ENCODE measurements at places on chromosomes 4 and X.

GRCh38 chr4:96681218-96681617 is 841.3 kb downstream of the PDHA2 start:
- no peak for DNase-seq

DNA sequence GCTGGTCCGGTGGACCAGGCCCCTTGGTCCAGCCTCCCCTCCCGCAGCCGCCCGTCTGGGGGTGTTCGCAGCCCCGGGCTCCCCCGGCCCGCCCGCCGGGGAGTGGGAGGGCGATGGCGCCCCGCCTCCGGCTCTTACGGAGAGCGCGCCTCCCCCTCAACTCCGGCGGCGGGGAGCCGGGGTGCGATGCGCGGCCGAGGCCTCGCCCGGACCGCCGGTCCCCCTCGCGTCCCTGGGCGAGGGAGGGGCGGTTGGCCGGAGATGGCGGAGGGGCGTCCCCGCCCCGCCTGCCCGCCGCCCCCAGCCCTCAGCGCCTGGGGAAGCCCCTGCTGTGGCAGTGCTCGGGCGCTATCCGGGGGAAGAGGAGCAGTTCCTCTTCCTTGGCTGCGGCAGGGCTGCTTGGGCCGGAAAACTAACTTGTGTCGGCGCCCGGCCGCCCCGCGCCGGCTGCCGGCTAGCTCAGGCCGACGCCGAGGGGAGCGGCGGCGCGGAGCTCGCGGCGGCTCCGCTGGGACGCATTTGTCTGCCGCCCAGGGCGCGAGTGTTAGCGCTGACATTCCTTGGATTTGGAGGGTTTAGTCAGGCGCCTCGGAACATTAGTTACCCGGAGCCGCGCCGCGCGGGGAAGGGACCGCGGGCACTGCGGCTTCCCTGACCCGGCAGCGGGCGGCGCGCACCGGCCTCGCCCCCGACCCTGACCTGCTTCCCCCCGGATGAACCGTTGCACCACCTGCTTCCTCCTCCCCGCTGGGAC is 994 bp downstream of the GALNT7 start:
- peak; percentile 91 for DNase-seq

GRCh38 chr4:112702892-112703291 is 65.9 kb downstream of the LARP7 start:
- no peak for DNase-seq

DNA sequence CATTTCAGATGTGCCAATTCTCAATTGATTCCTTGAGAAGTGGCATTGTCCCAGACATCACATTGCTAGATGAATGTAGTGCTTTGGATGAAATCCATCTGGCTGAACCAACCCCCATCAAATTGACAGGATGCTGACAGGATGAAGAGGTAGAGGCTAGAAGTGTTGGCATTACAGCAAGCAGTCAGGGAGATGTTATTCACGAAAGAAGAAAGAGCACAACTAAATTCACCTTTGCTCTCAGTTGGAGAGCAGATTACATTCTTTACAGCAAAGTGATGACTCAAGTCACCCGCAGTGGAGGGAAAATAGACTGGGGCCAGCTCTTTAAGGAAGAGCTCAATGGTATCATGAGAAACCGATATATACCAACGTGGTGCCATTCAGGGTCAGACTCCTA is 259.6 kb downstream of the C4orf33 start:
- DNase-seq = no peak

DNA sequence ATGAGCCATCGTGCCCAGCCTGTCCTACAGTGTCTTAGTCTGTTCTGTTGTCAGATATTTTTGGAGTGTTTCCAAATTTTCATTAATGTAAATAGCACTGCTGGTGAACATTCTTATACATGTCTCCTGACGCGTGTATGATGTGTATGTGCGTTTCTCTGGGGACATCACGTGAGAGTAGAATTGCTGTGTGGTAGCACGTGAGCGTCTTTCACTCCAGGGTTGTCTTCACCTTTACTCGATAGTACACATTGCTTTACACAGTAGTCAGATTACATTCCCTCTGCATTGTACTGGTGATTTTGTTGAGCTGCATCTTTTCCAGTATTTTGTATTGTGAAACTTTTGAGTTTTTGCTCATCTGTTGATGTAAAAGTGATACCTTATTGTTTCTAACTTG is 60.0 kb downstream of the ARHGAP10 start:
- no peak for DNase-seq

DNA sequence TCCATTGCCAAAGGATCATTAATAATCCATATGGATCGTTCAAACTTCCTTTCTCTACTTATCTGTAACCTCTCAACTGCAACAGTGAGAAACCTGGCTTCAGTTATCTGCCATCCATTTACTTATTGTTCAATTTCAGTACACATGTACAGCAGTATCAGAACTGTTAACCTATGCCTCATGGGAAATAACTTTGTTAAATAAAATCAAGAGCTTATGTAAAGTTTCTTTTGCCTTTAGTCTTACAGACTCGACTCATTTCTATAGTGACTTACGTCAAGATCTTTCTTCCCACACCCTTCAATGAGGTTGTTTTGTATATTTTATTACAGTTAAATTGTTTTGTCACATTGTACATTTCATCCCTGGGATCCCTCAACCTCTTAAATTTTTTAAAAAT is 11.4 kb downstream of the UBQLN2 start:
- DNase-seq = no peak

DNA sequence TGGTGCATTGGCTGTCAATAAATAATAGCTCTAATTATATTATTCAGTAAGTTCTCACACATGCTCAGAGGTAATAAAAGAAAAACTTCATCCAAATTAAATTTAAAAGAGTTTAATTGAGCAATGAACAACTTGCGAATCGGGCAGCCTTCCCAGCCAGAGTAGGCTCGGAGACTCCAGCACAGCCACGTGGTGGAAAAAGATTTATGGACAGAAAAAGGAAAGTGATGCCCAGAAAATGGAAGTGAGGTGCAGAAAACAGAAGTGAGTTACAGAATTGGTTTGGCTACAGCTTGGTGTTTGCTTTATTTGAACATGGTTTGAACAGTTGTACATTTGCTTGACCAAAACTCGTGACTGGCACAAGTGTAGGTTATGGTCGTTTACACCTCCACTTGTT is 13.6 kb upstream of the BOD1L1 start:
- no peak for DNase-seq

DNA sequence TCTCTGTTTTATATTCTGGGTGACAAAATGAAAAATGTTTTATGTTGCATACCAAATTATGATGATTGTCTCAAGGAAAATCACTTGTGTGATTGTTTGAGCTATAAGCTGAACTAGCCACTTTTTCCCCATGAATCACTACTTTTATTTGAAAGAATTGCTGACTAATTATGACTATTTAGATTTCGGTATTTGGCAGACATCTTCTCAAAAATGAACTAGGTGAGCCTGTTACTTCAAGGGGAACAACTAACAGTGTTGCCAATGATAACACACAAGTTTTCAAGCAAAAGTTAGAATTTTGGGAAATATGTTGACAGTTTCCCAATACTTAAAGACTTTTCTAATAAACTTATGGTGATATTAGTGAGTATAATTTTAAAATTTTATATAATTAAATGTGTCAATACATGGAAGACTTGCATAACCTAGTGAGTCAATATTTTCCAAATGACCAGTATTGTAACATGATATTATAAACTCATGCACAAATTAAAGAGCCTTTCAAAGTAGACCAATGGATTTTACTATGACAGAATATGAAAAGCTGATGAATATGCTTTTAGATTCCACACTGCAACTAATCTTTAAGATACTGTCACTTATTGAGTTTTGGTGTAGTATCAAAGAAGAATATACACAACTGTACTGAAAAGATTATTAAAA is 187.7 kb upstream of the GATB start:
- DNase-seq = no peak

GRCh38 chr4:106038012-106038411 is 142.7 kb downstream of the NPNT start:
- no peak for DNase-seq

GRCh38 chr4:114108869-114109268 is 129.4 kb upstream of the ARSJ start:
- DNase-seq = peak; percentile 22

DNA sequence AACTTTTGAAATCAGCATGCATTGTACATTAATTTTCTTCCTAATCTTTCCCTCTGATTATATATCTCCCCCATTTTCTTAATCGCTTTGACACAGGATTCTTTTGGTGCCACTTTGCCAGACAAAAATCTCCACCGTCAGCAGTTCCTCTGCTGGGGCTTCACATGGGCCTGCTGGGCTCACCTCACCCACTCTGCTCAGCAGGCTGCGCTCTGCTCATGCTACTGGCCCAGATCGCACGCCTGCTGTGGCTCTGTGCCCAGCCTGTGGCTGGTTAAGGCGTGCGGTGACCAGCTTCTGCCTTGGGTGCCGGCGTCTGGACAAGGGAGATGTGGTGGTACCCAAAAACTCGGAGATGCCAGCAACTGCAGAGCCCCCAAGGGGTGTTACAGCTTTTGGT is 31.1 kb downstream of the UCHL1 start:
- DNase-seq = no peak

Data from SK-N-SH (cell line).